EL (cell line): ENCODE measurements at places on chromosomes 11 and 22.

GRCh38 chr11:36403661-36404060, 106.4 kb downstream of the TRAF6 start:
- no peak for DNase-seq

DNA sequence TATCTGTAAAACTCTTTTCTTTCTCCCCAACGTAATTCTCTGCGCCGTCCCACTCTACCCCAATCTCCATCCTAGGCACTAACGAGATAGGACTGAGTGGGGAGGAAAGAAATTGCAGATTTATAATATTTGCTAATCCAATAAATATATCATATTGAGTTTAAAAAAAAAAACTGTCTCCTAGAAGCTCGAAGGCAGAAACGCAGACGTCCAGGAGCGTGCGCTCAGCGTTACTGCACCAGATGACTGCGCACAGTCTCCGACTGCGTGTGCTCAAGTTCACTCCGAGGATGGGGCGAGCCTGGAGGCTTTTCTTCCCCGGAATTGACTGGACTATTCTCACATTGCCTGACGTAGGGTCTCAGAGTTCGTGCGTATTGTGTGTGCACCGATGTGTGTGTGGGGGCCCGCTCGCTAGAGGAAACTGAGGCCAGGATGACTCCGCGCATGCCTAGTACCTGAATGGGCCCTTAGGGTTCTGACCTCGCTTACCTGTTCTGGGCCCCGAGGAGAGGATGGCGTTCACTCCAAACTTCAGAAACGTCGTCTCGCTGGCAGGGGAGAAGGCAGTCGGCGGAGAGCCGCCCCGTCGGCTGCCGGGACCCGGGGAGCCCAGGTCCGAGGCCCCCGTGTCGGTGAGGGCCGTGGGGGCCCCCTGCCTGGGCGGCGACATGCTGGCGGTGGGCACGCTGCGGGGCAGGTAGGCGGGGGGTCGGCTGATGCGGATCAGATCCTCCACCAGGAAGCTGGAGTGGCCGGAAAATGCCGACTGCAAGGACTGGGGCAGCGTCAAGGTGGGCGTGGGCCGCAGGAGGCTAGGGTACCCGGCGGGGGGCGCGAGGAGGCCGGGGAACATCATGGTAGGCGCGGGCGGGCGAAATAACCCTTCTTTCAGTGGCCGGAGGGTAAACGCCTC, 551 bp downstream of the DBX1 start:
- DNase-seq = no peak

GRCh38 chr11:114236829-114237228, 59.4 kb upstream of the NNMT start:
- DNase-seq = no peak

GRCh38 chr22:41094041-41094593, 1.7 kb downstream of the EP300 start:
- DNase-seq = peak; percentile 53

DNA sequence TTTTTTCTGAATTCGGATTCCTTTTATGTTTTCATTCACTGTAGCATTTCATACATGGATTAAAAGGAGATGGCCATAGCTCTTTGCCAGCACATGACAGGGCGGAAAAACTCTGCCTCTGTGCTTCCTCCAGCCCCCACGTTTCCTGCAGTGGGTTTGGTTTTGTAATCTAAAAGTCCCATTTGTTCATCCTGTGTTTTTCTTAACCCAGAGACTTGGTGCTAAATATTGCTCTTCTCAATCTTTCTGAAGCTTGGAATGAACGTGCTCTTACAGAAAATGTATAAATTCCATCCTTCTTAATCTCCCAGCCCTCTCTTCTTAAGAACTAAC, 89.9 kb downstream of the PPP6R3 start:
- DNase-seq = no peak

DNA sequence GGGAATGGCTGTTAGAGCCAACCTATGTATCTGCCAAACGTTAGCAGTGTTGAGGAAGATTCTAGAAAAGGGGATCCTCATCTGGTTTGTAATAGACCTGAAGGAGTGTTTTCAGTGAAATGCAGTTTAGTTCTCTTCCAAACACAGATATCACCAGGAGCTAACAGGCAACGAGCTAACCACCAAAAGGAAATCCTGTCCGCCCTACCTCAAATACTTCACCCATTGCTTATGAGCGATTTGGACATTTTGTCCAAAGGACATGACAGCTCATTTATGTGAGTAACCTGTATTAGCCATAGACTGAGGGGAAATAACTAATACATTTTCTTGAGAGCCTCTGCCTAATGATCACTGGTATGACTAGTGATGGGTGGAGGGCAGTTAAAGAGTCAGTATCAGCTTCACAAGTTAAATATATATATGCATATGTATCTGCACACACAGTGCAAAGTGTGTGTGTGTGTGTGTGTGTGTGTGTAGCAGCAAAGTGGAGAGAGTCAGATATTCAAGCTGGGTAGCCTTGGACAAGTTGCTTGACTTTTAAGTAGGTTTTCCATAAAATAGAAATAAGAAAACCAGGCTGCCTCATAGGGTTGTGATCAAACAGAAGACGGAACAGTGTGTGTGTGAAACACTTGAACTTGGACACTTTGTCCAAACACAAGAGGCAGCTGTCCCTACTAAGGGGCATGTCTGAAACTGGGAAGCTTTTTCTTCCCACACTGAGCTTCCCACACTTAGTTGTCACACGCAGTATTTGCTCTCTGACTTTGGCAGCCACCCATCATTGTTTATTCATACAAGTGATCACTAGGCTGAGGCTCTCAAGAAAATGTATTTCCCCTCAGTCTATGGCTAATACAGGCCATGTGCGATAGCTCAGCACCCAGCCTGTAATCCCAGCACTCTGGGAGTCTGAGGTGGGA, 940 bp upstream of the C11orf91 start:
- peak; percentile 60 for DNase-seq

DNA sequence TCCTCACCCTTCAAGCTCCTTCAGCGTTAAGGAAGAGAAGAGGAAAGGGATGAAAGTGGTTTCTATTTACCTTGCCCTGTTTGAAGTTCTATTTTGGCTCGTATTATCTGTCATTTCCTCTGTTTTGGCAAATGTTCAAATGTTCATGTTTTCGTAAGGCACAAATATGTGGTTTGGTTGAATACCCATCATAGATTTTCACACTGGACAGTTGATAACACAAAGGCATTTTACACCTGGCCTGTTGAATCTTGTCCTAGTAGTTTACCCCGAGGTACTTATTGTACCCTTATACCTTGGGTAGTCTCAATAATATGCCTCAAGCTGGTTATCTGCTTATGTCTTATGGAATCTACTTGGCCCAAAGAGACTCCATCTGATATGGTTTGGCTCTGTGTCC, 706.9 kb downstream of the METTL15 start:
- no peak for DNase-seq

DNA sequence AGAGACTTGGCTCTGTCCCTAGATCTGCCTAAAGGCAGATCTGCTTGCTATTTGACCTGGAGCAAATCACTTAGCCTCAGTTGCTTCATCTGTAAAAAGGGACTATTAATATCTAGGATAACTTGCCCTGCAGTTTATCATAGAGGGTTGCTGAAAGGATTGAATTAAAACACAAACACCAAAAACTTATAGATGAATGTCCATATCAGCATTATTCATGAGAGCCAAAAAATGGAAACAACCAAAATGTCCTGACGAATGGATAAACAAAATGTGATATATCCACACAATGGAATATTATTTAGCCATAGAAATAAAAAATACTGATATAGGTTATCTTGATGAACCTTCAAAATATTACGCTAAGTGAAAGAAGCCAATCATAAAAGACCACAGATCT, 67.2 kb downstream of the USP35 start:
- no peak for DNase-seq

- DNase-seq = no peak
Observed at GRCh38 chr22:43308060-43308830, 34.9 kb downstream of the SCUBE1 start.

DNA sequence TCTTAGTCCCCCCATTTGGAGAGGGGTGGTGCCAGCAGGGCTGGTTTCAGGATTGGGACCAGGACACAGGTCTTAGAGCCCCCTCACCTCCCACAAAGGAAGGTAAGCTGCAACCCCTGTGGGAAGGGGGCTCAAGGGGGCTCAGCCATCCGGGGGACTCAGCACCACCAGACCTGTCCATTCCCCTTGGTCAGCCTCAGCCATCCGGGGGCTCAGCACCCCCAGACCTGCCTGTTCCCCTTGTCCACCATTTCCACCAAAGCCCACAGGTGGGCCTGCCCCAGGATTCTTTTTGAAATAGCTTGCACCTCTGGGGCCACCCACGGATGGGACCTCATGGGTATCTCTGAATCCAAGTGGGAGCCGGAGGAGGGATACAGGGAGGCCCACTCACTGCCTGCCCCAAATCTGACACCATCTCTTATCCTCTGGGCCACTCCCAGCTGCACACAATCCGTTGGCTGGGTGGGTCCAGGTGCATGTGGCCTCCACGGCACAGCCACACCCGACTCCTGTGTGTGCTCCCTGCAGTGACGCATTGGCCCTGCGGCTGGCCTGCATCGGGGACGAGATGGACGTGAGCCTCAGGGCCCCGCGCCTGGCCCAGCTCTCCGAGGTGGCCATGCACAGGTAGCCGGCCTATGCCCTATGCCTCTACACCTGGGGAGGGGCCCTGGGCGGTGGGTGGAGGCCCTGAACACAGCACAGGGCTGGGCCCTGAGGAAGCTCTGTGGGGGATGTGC, 15.9 kb downstream of the MCAT start:
- DNase-seq = no peak

- peak; percentile 71 for DNase-seq
Observed at GRCh38 chr22:46592390-46592872, 27.8 kb upstream of the GRAMD4 start.

DNA sequence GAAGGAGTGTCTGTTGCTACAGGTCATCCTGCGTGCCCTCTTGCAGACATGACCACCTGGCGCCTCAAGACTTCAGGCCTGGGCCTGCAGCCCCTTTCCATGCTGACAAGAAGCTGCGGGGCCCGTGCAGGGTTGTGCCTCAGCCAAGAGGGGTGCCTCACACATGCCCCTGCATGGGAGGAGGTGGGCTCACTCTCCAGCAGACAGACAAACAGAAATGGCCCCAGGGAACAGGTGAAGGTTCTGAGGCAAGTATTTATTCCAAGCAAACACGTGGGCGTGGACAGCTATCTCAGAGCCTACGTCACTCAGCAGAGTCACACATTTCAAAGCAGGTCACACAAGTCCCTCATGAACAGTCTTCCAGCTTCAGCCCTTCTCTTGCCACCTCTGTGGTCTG, 5.9 kb upstream of the SYCE3 start:
- DNase-seq = no peak

DNA sequence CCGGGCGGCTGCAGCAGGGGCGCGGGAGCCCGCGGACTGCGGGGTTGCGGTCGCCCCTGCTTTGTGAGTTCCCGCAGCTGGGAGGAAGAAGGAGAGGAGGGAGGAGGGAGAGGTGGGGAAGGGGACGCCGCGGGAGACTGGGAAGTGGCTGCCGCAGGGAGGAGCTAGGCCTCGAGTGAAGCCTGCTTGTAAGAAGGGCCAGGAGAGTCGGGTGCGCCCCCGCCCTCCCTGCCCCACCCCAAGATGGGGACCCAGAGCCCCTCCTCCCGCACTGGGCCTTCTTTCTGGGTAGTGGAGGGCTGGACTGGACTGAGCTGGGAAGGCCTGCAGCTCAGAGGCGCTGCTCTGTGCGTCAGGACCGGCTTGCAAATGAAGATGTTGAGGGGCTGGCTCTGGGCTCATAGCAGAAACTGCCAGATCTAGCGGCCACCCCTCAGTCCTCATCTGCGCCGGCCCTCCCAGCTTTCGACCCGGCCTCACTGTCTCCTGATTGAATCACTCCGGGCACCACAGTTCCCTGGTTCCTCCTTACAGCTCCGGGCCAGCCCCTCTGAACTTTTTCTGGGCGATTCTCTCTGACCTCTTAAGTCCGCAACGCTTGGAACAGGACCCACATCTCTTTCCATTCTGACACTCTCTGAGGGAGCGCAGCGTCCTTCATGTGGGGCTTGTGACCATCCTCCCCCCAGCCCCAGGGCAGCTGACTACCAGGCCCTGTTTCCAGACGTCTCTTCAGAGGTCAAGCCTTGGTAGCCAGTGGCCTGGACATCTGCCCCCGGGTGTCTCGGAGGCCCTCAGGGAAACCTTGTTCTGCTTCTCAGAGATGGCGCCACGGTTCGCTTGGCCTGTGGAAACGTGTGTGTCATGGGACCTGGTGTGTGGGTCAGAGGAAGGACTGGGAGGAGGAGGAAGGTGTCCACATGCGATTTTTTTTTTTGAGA, 21.9 kb downstream of the SERPINH1 start:
- DNase-seq = peak; percentile 57

DNA sequence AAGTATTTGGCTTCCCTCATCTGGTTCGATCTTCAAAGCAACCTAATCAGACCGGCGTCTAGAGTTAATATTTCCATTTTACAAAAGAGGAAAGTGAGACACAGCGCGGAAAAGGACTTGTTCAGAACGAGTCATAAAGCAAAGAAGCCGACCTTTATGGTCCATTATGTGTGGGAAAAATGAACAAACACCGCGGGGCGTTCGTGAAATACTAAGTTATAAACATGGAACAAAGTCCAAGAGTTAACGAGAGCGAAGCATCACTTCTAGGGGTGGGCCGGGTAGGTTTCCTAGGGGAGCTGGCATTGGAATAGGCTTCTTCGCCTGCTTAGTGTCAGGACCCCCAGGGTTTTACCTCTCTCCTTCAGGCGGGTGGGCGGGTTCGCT, 575 bp downstream of the DUSP18 start:
- no peak for DNase-seq

DNA sequence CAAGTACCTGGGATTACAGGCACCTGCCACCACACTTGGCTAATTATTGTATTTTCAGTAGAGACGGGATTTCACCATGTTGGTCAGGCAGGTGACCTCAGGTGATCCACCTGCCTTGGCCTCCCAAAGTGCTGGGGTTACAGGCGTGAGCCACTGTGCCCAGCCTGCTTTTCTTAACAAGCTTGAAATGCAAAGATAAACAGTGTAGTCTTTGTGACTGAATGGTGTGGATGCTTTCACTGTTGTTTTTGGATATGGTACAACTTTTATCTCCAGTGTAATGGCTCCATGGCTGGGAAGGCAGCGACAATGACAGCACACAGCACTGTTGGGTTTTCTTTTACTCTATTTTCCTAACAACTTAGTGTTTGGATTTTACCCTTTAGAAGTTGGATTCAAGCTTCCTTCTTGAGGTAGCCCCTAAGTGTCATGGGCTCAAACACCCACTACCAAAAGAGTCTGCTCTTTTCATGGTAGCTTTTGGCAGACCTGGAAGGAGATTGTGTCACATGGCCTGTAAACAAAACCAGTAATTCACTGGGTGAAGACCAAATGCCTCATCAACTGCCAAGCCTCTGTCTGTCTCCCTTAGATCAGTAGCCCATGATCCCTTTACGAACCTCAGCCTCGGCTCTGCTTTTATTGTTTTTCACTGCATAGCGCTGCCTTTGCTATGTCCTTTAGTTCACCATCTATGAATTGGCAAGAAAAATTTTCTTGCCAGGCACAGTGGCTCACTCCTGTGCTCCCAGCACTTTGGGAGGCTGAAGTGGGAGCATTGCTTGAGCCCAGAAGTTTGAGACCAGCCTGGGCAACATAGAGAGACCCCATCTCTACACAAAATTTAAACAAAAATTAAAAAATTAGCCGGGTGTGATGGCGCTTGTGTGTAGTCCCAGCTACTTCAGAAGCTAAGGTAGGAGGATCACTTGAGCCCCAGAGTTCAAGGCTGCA, 6.4 kb downstream of the VPS51 start:
- peak; percentile 26 for DNase-seq

GRCh38 chr11:3803726-3804495, 4.4 kb upstream of the PGAP2 start:
- peak; percentile 85 for DNase-seq
